ENCODE measurements at places on chromosomes 1 and 21.

GRCh38 chr1:214550013-214550856 lies 1.2 kb downstream of the PTPN14 start:
- DNase-seq = peak; percentile 66

GRCh38 chr1:100377590-100378361 lies 25.5 kb downstream of the CDC14A start:
- DNase-seq = no peak

DNA sequence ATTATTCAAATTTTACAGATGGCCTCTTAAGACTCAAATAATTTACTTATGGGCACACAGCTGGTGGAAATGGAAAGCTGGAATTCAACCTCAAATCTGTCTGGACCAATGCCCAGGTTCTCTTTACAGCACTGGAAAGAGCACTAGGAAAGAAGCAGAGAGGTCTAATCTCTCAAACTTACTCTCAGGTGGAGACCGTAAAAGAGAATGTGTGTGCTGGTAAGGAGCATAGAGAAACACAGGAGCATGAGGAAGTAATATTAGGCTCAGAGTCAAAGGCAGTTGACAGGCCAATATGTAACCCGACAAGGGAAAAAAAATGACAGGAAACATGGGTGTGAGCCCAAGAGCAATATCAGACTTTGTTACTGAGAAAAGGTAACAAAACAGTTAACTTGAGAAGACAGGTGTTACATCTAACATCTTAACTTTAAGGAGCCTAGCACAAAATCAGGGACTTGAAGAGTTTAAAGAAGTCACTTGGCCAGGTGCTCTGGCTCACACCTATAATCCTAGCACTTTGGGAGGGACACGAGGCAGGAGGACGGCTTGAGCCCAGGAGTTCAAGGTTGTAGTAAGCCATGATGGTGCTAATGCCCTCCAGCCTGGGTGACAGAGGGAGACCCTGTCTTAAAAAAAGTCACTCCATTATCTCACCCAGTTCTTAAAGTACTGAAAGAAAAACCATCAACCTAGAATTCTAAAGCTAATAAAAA lies 20.7 kb downstream of the PPP1R15B start:
- DNase-seq = no peak

GRCh38 chr1:224211206-224211962 lies 28.3 kb downstream of the DEGS1 start:
- DNase-seq = peak; percentile 59

GRCh38 chr1:54774820-54775498 lies 10.6 kb upstream of the PARS2 start:
- DNase-seq = peak; percentile 65

- peak; percentile 70 for DNase-seq
Observed at GRCh38 chr1:100360790-100361510, 8.6 kb downstream of the CDC14A start.

GRCh38 chr1:163796394-163796821 lies 474.7 kb downstream of the NUF2 start:
- DNase-seq = no peak

- DNase-seq = no peak
Observed at GRCh38 chr1:165894591-165894990, 67.2 kb downstream of the UCK2 start.

DNA sequence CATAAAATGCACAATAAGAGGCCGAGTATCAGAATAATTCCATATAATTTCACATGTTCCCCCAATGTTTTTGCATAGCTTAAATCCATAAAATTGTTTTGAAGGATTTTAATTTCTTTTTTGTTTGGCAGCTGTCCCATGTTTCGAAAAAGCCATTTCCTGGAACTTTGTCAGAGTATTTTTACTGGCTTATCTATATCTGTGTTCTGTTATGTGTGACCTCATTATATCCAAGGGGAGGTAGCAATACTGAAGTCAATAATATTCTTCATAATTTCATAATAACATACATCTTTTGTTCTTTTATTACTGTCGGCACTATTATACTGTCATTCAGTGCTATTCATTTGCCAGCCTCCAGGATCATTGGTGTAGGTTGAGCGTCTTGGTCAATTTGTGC lies 9.4 kb upstream of the BACH1 start:
- no peak for DNase-seq

DNA sequence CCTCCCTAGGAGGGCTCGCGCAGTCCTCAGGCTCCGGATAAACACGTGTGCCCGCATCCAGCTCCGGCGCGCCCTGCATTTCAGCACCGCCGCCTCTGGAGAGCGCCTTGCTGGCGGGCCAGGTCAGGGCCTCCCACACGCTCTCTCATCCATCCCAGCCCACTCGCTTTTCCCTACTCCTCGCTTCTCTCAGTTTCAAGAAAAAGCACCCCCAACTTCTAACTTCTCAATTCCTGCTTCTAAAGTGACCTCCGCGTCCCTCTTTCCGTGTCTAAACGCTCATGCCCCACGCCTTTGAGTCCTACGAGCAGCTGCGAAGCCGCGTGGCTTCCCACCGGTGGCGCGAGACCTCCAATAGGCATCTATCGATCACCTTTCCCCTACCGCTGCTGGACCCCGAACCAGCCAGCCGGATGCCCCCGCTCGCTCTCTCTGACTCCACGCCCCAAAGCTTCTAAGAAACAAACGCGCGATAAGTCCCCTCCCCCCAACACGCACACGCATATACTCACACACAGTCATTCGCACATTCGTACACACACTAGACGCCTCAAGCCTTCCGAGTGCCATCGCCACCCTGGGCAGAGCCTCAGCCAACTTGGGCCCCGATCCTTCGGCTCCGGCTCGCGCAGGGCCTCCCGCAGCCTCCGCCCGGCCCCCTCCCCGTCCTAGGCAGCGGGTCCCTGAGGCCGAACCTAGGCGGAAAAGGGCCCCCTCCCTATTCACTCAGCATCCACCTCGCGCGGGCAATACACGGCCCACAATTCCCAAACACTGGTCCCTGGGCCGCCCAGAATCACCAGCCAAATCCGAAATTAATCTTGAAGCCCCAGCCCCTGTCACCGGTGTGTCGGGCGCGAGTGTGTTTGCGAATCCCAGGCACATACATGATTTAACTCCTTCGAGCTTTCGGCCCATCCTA lies 1.1 kb downstream of the NMNAT2 start:
- peak; percentile 91 for DNase-seq
